ENCODE measurements at places on chromosomes 16 and 17. TPM values are rescaled to one million over a fixed set of nuclear protein-coding genes. Genes with fewer than 3 reads are reported as not detected.

Gene ALDOC
- 36.9 TPM for total RNA-seq

Gene STAT5B
- total RNA-seq, result 116 TPM

Gene EPOP
- total RNA-seq, result 20.1 TPM

Gene GNG13
- total RNA-seq, result not detected

Gene CDRT15
- total RNA-seq, result not detected

Gene SERPINF2
- 0.19 TPM for total RNA-seq

Gene DVL2
- total RNA-seq, result 52.7 TPM

Gene TAT
- total RNA-seq, result not detected

Gene CAMTA2
- 60.6 TPM for total RNA-seq

DNA sequence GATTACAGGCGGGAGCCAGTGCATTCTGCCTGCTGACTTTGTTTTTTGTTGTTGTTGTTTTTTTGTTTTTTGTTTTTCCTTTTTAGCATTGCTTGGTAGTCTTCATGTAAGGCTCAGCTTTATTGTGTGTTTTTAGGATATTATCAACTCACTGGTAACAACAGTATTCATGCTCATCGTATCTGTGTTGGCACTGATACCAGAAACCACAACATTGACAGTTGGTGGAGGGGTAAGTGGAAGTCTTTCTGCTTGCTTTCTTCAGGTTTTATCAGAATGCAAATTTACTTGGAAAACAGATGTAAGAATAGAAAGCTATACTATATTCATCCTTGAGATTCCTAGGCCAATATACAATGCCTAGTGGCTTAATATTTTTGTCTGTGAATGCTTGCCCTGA, 3.3 kb upstream of the CMTM1 start:
- DNase-seq, result no peak

DNA sequence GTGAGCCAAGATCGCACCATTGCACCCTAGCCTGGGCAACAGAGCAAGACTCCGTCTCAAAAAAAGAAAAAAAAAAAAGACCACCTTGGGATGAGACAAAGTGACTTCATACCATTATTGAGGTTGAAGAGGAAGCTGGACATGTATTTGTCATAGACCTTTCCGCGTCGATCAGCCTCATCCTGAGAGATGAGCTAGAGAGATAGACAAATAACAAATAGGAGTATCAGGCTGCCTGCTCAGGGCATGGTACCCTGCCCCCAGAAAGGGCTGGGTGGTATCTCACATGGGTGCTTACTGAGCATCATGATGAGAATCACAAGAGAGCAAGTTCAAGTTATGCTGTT, 22.1 kb downstream of the CNTNAP1 start:
- DNase-seq, result no peak

- peak; percentile 48 for DNase-seq
Observed at GRCh38 chr16:1613728-1614455, 1.7 kb downstream of the CRAMP1 start.

- no peak for DNase-seq
Observed at GRCh38 chr16:89367538-89367915, 122.8 kb downstream of the ANKRD11 start.

- no peak for DNase-seq
Observed at GRCh38 chr17:63571632-63572310, 21.5 kb downstream of the DCAF7 start.

GRCh38 chr17:83171661-83172060, 92.3 kb downstream of the METRNL start:
- DNase-seq, result no peak

DNA sequence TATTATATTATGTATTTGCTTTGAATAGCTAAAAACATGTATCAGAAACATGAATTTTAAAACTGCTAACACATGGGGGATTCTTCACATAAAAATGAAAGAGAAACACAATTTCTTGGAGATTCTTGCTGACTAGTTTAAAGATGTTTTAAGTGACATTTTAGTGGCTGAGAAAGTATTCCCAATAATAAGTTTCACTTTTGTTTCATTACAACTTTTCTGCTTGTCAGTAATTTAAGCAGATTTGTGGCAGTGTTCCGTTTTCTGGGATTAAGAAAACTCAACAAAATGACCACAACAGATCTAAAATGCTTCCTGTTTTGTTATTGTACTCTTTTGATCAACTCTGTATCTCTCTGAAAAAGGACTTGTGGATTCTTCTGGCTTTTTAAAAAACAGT, 75.9 kb downstream of the NLK start:
- DNase-seq, result no peak

GRCh38 chr16:49923411-49923810, 67.5 kb upstream of the ZNF423 start:
- no peak for DNase-seq

DNA sequence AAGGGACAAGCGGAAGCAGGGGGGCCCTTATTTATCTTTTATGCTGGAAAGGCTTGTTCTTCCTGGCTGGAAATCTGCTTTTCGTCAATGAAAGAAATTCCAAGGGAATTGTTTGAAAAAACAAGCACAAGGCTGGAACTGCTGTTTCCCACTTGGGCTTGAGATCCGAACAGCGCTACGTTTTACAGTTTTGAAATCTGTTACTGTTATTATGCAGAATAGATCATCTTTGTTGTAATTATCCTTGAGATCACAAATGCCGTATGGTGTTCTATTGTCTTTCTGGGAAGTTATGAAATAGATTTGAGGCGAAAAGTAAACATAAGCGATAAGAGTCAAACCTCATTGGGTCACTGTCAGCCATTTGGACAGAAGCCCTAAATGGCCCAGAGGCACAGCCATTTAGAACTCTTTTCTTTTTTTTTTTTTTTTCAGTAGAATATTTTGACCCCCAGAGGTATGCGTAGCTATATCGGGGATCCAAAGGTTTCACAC, 223.3 kb downstream of the IRX3 start:
- DNase-seq, result no peak

- no peak for DNase-seq
Observed at GRCh38 chr16:10564591-10564990, 15.8 kb downstream of the EMP2 start.

GRCh38 chr17:18182978-18183333, 672 bp upstream of the ALKBH5 start:
- peak; percentile 90 for DNase-seq

DNA sequence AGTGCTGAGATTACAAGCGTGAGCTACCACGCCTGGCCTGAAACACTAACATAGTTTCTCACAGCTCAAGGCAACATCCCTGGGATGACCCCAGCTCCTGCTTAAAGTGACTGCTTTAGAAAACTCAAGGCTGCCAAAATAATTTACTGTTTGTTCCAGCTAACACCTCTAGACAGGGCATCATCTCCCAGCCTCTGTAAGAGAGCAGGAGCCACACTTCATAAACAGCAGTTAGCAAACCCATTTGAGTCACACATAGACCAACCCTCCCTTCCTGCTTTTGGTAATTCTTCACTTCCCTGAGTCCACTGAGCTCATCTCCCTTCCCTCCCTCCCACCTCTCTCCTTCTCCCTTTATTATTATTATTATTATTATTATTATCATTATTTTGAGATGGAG, 201.3 kb downstream of the XYLT1 start:
- DNase-seq, result no peak

DNA sequence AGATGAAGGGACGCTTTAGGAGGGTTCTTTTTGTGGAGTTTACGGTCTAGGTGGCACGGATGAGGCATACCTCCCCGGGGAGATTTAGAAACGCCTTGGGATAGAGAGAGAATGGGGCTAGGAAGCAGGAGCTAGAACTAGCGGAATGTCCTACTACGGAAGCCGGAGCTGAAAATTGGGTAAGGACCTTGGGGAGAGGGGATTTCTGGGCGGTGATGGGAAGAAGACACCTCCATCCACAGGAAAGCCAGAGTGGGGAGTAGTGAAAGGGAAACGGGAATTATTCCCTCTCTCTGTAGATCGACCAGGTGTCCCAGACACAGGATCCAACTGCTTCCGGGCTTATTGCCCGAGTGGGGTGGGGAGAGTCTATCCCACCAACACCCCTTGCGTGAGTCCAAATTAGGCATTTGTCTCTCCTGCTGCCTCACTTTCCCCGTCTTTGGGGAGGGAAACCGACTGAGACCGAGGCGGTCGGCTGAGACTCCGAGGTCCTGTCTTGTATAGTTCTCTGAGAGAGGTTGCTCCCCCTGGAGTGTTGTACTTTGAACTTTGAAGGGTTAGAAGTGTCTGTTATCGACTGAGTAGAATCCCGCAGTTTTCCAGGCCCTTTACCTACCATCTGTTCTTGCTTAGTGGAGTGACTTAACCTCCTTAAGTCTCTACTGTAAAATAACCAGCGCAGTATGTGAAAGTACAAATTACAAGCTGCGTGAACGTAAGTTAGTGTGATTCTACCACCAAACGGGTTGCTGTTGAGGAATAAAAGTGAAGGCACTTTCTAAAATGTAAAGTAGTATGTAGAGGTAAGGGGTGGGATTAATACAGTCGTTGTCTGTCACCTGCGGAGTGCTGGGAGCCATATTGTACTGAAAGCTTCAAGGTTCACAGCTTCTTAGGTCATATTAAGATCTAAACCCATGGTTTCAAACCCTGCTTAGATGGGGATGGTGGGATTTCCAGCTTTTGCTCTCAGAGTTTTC, 1.0 kb downstream of the RSPRY1 start:
- peak; percentile 57 for DNase-seq

DNA sequence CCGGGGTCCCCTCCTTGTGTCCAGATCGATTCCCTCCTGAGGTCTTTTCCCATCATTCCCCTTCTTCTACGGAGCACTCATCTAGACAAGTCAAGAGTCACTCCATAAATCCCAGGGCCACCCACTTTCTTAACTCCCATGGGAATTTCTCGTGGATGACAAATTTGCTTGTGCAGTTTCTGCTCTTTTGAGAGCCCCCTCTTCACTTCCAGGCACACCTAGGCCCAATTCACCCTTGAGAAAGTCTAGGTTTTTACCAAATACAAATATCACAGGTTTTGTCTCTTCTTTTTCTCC, 522 bp upstream of the POLDIP2 start:
- no peak for DNase-seq

- peak; percentile 52 for DNase-seq
Observed at GRCh38 chr16:25966172-25967097, 274.7 kb downstream of the HS3ST4 start.

- peak; percentile 77 for DNase-seq
Observed at GRCh38 chr17:1486802-1487695, 5.4 kb downstream of the MYO1C start.

DNA sequence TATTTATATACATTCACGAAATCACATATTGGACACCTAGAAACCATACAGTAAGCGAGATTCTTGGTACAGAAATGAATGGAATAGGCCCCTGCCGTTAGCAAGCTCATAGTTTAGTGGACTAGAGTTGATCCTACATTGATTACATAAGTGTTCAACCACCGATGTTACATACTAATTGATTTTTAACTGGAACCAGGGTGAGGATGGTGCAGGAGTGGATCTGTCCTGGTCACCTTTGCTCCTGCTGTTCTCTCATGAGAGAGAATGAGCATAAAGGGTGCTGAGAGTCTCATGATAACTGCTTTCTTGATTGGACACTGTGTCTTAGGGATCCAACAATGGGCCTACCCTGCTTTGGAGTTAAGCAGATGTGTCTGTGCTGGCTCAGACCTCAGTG, 13.9 kb downstream of the MAP2K4 start:
- DNase-seq, result no peak

- DNase-seq, result no peak
Observed at GRCh38 chr17:71163121-71163812, 957.6 kb upstream of the SOX9 start.

DNA sequence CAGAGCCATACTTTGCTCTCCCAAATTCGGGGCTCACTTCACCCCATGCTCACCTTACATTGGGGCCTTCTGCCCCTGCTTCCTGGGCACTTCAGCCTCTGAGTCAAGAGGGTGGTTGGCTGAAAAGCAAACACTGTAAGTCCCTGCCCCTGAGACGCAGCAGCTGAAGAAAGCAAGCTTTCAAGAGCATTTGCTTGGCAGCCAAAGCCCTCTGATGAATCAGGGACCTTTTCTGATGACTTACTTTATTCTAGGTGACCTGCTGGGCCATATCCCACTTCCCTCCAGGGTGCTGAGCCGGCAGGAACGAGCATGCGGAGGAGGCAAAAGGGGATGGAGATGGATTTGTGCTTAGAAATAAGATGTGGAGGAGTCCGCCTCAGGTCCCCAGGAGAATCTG, 147.0 kb upstream of the TNRC6C start:
- DNase-seq, result no peak

DNA sequence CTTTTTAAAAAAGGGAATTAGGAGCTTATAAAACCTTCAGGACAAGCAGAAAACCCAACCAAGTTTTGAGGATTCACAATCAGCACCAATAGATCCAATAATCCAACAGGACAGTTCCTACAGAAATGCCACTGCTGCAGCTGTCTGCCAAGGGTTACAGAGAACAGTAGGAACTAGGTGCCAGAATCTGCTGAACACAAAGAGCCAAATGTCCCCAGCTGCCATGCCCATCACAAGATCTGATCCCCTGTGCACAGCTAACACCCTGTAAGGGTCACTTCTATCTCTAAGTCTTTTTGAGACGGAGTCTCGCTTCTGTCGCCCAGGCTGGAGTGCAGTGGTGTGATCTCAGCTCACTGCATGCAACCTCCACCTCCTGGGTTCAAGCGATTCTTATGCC, 262.3 kb downstream of the STX8 start:
- no peak for DNase-seq

- DNase-seq, result no peak
Observed at GRCh38 chr17:40253565-40253964, 34.1 kb upstream of the CDC6 start.

- DNase-seq, result no peak
Observed at GRCh38 chr16:6018848-6019489, 921.4 kb upstream of the EEF2KMT start.
